ENCODE measurements at places on chromosomes 7 and 10. TPM values are rescaled to one million over a fixed set of nuclear protein-coding genes. Genes with fewer than 3 reads are reported as not detected.

TACC2 gene
- 30.5 TPM for total RNA-seq

MYL10 gene
- not detected for total RNA-seq

UNCX gene
- total RNA-seq, result not detected

PPP1R17 gene
- total RNA-seq, result not detected

USP54 gene
- total RNA-seq, result 106 TPM

GRCh38 chr10:80741278-80741677, 203.6 kb downstream of the SH2D4B start:
- no peak for DNase-seq
- no peak overlapping the region for H3K27ac ChIP-seq
- no peak overlapping the region for H3K4me3 ChIP-seq
- no peaks in the 10 kb centered on the region for H3K27me3 ChIP-seq

DNA sequence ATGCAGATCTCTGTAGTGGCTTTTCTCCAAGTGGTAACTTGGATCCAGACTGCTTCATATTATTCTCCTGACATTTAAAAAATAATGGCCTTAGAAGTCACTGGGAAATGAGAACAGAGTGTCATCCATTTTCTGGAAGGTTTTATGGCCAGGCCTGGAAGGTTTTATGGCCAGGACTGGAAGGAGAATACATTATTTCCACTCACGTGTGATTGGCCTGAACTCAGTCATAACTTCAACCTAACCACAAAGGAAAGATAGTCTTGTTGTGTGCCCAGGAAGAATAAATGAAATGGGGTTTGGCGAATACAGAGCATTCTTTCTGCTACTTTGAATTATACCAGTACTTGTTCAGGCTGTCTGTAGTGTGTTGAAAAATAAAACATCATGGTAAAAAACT, 360.9 kb downstream of the GPAM start:
- H3K4me1 ChIP-seq, result no peaks in the 10 kb centered on the region
- H3K27ac ChIP-seq, result no peak overlapping the region
- H3K36me3 ChIP-seq, result no peaks in the 10 kb centered on the region
- no peaks in the 10 kb centered on the region for H3K27me3 ChIP-seq
- no peak overlapping the region for H3K4me3 ChIP-seq

DNA sequence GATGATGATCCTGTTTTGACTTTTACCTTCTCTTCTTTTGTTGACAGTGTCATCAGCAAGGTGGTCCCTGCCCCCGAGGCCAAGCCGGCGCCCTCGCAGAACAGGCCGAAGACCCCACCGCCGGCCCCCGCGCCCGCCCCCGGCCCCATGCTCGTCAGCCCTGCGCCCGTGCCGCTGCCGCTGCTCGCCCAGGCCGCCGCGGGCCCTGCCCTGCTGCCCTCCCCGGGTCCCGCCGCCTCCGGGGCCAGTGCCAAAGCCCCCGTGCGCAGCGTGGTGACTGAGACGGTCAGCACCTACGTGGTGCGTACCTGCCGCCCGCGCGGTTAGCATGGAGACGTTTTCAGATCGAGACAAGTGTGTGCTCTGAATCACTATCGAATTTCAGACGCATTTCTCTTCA, 45.5 kb upstream of the GATA3 start:
- no peak for DNase-seq
- H3K27me3 ChIP-seq, result no peaks in the 10 kb centered on the region
- no peaks in the 10 kb centered on the region for H3K4me1 ChIP-seq
- no peak overlapping the region for H3K4me3 ChIP-seq

- H3K27me3 ChIP-seq, result peaks cover 4% of the 10 kb centered on the region
- no peaks in the 10 kb centered on the region for H3K4me1 ChIP-seq
- H3K4me3 ChIP-seq, result peak overlapping the region; percentile 66
- peak; percentile 30 for DNase-seq
- no peaks in the 10 kb centered on the region for H3K36me3 ChIP-seq
Observed at GRCh38 chr10:49539320-49539885, 482 bp upstream of the ERCC6 start.

- no peak for DNase-seq
- H3K36me3 ChIP-seq, result no peaks in the 10 kb centered on the region
- H3K4me3 ChIP-seq, result peak overlapping the region; percentile 24
- H3K4me1 ChIP-seq, result peaks cover 4% of the 10 kb centered on the region
Observed at GRCh38 chr7:17307000-17307399, 8.5 kb downstream of the AHR start.

DNA sequence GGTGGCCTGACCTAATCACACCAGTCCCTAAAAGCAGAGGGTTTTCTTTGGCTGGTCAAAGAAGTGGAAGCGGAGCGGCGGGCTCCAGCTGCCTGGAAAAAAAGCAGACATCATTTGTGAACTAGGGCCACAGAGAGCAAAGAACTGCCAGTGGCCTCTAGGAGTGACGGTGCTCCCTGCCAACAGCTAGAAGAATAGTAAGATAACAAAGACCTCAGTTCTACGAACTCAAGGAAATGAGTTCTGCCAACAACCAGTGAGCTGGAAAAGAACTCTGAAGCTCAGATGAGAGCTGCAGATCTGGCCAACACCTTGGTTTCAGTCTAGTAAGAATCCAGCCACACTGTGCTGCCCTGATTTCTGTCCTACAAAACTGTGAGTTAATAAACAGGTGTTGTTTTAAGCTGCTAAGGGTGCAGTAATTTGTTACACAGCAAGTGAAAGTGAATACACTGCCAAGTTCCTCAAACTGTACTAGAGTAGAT, 178.0 kb downstream of the SRPK2 start:
- no peaks in the 10 kb centered on the region for H3K27me3 ChIP-seq
- DNase-seq, result no peak
- no peak overlapping the region for H3K4me3 ChIP-seq
- H3K4me1 ChIP-seq, result no peaks in the 10 kb centered on the region

DNA sequence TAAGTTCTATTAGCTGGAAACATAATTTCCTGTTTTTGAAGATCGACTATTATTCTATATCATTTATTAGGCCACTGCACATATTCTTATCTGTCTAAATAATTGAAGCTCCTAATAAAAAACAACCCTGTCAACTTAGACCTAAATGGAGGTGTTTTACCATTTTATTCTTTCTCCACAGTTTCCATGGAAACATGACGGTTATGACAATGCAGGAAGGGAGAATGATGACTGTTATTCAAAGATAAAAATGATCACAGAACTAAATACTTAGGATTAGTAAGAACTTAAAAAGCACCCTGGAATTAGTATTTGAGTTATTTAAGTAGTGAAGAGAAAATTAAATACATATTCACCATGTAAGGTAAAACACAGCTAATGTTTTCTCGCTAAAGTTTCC, 119.9 kb upstream of the DKK1 start:
- no peak overlapping the region for H3K4me3 ChIP-seq
- H3K27ac ChIP-seq, result no peak overlapping the region
- H3K4me1 ChIP-seq, result no peaks in the 10 kb centered on the region
- no peak for DNase-seq
- no peaks in the 10 kb centered on the region for H3K36me3 ChIP-seq

GRCh38 chr10:128713874-128714570, 587.8 kb upstream of the MKI67 start:
- no peaks in the 10 kb centered on the region for H3K36me3 ChIP-seq
- no peak overlapping the region for H3K27ac ChIP-seq
- H3K4me1 ChIP-seq, result no peaks in the 10 kb centered on the region
- DNase-seq, result no peak

- no peak overlapping the region for H3K4me3 ChIP-seq
- H3K27me3 ChIP-seq, result no peaks in the 10 kb centered on the region
- no peak for DNase-seq
Observed at GRCh38 chr7:140096459-140096858, 33.7 kb upstream of the PARP12 start.

DNA sequence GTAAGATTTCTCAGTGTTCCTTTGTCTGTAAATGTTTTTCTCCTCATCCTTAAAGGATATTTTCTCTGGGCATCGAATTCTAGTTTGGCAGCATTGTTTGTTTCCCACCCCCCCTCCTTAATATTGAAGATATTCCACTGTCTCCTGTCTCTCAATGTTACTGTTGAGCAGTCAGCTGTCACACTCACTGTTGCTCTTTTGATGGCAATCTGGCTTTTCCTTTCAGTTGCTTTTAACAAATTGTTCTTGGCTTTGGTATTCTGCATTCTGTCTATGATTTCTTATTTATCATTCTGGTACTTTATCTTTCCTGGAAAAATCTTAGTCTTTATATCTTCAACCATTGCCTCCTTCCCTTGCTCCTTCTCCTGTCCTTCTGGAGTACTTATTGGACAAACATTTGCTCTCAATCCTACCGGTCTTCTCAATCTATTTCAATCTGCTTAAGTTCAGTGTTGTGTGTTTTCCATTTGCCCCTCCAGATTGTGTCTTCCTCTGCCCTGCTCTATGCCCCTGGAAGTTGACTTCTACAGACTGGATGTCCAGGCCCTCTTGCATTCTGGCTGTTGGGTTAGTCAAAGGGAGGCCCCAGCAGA, 9.3 kb upstream of the GTPBP4 start:
- DNase-seq, result no peak
- no peak overlapping the region for H3K4me3 ChIP-seq
- H3K27ac ChIP-seq, result no peak overlapping the region
- no peaks in the 10 kb centered on the region for H3K27me3 ChIP-seq

DNA sequence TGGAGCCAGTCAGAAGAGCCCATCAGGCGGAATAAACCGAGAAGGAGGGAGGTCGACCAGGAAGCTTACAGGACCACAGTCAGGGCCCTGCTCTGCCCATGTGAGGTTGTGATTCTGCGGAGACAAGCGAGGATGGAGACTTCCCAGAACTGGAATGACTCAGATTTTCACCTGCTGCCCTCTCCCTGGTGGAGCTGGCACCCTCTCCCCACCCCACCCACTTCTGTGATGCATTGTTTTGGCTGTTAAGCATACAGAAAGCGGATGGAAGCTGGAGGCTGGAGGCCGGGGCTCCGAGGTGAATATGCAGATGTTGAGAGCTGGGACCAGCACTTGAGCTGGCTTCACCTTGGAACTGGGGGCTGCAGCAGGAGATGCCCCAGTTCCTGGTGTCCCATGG, 57.4 kb downstream of the NPTX2 start:
- H3K36me3 ChIP-seq, result no peaks in the 10 kb centered on the region
- no peak overlapping the region for H3K27ac ChIP-seq
- no peak for DNase-seq
- no peak overlapping the region for H3K4me3 ChIP-seq
- no peaks in the 10 kb centered on the region for H3K27me3 ChIP-seq

- H3K36me3 ChIP-seq, result no peaks in the 10 kb centered on the region
- H3K4me1 ChIP-seq, result no peaks in the 10 kb centered on the region
Observed at GRCh38 chr7:12518920-12519681, 51.4 kb upstream of the SCIN start.

- H3K27me3 ChIP-seq, result no peaks in the 10 kb centered on the region
- peak overlapping the region; percentile 73 for H3K27ac ChIP-seq
- H3K4me1 ChIP-seq, result no peaks in the 10 kb centered on the region
- H3K36me3 ChIP-seq, result no peaks in the 10 kb centered on the region
Observed at GRCh38 chr10:71396084-71396710, 523 bp upstream of the CDH23 start.

DNA sequence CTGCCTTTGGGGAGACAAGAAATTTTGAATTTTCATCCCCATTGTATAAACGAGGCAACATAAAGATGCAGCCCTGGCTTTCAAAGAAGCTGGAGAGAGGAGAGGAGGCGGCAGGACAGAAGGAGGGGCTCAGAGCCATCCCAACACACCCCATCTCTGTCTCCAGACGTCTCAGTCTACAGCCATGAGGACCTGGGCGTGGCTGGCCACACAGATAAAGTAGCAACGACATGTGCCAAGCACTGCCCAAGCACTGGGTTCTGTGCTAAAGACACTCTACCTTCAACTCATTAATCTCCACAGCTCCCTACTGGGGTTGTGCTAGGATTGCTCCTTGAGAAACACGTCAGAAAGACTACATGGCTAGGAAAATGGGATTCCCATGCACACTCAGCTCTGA, 65.2 kb downstream of the DLG5 start:
- DNase-seq, result no peak
- H3K36me3 ChIP-seq, result no peaks in the 10 kb centered on the region
- H3K27me3 ChIP-seq, result no peaks in the 10 kb centered on the region
- peak overlapping the region; percentile 44 for H3K27ac ChIP-seq
- H3K4me3 ChIP-seq, result no peak overlapping the region

GRCh38 chr7:147071536-147071935, 954.9 kb downstream of the CNTNAP2 start:
- no peaks in the 10 kb centered on the region for H3K4me1 ChIP-seq
- no peak overlapping the region for H3K4me3 ChIP-seq
- no peak for DNase-seq
- H3K27ac ChIP-seq, result no peak overlapping the region
- no peaks in the 10 kb centered on the region for H3K27me3 ChIP-seq

Data from breast epithelium (tissue), 4 donors.